ENCODE measurements at places on chromosomes 16 and 17. TPM values are rescaled to one million over a fixed set of nuclear protein-coding genes. Genes with fewer than 3 reads are reported as not detected.

The CDR2L gene
- polyA plus RNA-seq: 6.8 TPM

The GSE1 gene
- polyA plus RNA-seq: 52.6 TPM

The SLC9A5 gene
- polyA plus RNA-seq: 1.2 TPM

The TNFRSF13B gene
- polyA plus RNA-seq: 0.13 TPM

The DNAAF1 gene
- polyA plus RNA-seq: 0.33 TPM

Measured in forelimb muscle (tissue), 1 donor.